ENCODE measurements at places on chromosomes 12 and 14. TPM values are rescaled to one million over a fixed set of nuclear protein-coding genes. Genes with fewer than 3 reads are reported as not detected.

The RAB2B gene
- 39.7 TPM for total RNA-seq

DNA sequence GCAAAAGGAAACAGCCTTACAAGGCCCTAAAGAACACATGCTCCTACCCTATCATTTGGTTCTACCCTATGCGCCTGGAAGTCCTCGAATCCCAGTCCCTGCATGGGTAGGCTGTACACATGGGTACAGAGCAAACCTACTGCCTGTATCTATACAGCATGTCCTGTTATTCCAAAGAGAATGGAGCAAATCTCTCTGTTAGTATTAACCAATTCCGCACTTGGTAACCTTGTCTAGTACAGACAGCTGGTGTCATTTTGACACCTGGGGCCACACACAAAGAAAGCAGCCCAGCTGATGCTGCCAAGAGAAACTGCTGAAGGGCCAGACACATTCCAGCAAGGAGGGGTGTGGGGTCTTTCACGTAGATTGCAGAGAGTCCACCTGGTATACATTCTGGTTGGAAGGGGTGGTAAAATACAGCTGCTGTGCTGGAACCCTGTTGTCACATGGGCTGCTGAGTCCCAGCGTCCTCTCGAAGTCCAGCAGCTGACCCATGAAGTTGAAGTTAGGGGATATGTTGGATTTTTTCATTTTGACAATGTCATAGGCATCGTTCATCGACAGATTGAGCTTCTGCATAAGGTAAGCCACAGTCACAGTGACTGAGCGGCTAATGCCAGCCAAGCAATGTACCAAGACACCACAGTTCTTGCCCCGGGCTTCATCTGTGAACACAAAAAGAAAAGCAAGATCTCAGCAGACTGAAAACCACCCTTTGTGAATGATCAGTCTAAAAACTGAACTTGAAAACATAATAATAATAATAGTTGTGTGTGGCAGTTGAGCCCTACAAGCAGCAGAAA, 3.2 kb downstream of the DUSP6 start:
- DNase-seq: no peak

DNA sequence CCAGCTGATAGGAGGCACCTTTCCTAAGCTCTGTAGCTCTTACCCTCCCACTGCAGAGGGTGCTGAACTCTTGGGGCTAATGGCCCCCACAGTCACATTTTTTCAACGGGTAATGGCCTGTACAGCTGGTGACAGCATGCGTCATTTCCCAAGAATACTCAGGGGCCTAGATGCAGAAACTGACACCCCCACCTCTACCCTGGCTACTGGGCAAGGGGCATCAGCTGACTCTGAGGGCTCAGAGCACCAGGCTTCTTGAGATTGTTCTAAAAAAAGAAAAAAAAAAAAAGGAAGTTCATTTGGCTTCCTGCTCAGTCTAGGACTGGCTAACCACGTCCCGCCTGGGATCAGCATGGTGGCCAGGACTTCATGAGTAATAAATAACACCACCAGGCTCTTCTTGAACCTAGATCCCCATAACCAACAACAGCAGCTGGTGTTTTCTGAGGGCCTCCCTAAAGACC, 35.2 kb downstream of the ZFP36L1 start:
- DNase-seq: no peak

The AMIGO2 gene
- total RNA-seq: 86.7 TPM

- DNase-seq: no peak
Measured at GRCh38 chr14:85934123-85934885, 404.4 kb downstream of the FLRT2 start.

DNA sequence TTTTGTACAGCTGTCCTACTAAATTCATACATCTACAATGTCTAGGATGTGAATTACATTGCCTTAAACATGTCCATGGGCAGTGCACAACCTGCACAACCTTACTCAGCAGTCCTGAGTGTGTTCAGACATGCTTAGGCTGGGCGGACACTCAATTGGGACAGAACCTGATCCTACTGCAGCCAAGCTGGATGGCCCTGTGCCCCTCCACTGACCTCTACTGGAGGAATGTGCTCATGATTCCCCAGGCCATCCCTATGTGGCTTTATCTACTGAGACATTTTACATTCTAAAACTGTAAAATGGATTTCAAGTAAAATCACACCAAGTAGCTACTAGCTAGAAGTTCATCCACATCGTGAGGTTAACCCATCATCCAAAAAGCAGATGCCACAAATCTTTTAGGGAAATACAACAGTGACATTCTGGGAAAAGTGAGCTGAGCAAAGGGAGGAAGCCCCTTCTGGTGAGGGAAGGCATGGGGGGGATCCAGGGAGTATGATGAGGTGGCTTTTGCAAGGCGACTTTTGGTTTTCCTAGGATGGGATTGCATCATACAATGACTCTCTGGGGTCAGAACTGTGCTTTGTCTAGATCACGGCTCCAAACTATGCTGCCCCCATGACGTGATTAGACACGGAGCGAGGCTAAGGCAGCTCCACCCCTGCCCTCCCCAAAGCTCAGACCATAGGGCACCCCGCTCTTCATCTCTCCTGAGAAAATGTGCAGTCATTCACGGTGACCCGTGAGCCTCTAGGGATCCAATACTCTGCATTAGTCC, 911.7 kb upstream of the TMEM132C start:
- DNase-seq: no peak

DNA sequence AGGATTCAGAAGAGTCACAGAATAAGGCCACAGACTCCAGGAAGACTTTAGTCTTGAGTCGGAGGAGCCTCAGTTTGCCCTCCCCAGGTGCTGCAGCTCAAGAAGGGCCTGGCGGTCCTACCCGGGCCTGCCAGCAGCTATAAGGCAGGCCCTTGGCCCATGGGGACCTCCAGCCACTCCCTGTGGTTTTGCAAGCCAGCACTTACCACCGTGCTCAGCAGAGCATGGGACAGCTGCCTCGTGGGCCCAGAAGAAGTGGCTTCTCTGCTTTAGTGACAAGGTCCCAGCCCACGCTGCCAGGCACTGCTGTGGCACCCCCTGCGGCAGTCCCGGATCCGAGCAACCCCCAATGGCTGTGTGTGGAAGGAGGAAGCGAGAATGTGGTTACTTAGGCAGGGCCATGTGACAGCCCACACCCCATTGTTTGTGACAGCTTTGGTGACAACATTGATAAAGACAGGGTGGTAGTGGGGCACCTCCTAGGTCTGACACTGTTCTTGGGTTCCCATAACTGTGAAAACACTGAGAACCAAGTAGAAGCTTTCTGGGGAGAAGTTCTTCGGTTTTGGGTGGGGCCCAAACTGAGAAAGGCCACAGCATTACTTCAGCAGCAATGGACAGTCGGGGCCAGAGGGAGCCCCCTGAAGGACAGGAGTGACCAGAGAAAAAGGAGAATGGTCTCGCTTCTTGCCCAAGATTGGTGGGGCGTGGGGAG, at the start of gene SELPLG:
TSS of gene SELPLG (minus strand) at position 361 of the 715 bp plus-strand sequence. CDS start 9,587 bp downstream, outside the sequence.
- no peak for DNase-seq

- DNase-seq: no peak
Measured at GRCh38 chr14:52589646-52590045, 37.0 kb downstream of the GPR137C start.

The LMNTD1 gene
- 0.75 TPM for total RNA-seq

GRCh38 chr12:110365489-110366320, 37.8 kb downstream of the ANAPC7 start:
- DNase-seq: no peak

DNA sequence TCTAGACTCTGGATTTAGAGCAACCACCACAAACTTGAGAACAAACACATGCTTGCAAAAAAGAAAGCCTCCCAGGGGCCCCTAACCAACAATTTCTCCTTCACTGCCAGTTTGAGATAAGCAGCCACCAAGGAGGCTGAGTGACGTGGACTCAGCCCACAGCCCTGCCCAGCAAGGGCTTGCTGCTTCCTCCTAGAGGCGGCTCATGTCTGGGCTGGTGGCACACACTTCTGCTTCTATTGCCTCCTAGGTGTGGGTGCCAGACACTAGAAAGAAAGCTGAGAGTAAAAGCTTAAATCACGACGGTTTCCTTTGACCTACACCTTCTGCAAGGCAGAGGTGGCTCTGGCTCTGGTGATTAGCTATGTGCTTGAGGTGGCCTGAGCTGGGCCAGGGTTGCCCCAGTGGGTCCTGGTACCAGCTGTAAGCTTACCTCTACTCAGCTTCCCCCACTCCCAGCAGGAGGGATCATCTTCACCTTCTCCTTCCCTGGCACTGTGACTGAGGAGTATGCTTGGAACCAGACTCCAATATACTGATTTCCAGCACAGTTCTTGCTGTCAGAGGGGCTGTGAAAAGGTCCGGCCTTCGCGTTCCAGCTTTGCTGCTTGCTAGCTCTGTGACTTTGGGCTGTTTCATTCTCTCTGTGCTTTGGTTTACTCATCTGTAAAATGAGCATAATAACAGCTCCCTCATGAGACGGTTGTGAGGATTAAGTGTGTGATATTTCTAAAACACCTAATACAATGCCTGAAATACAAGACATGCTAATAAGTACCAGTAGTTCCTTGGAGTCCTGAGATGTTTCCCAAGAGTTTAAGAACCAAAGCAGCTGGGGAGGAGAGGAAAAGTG, 89.7 kb upstream of the PARP11 start:
- no peak for DNase-seq

The ATP2A2 gene
- 163 TPM for total RNA-seq

- no peak for DNase-seq
Measured at GRCh38 chr14:57209561-57209960, 59.1 kb downstream of the EXOC5 start.

DNA sequence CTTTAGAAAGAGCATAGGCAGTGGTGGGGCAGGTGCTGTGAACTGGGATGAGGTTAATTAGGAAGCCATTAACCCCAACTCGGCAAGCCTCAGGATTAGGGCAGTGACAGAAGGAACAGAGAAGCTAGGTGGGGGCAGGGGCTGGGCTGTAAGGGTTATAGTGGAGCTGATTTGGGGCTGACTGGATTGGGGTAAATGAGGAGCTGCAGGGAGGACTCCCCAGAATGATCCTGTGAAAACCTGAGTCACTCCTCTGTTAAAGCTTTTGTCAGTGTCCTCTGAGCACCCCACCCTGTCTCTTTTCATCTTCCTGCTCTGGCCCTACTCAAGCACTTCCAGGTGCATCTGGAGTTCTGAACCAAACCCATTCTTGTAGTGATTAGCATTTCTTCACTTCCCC, 4.4 kb downstream of the KLC1 start:
- DNase-seq: no peak

DNA sequence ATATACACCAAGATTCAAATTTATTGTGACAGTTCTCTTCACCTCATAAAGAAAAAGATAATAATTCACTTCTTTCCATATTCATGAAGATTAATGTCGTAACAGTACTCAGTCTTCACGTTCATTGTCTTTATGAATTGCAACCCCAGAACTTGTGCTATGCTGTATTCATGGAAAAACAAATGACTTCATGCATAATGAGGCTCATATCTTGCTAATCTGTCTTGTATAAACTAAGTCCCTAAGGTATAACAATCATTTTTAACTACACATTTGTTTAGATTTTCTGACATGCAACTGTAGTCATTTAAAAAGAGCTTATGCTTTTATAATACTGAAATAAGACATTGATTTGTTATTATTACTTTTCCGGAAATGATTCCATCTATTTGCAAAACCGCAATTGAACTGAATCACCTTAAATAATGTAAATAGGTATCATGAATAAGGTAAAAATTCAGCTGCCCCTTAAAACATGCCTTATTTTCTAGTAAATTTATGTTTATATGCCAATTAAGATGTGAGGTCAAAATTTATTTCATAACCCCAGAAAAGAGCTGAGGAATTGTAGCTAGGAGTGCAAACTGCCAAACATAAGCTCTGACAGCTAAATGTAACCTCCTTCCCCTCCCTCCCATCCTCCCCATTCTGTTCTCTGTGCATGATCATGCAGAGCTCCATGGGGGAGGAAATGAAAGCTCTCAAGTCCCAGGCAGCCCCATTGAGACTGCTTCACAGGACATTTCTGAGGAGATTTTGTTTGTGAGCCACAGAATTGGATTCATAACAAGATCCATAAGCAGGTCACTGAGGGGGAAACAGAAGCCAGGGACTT, 301.6 kb downstream of the ATP23 start:
- no peak for DNase-seq

GRCh38 chr12:57883700-57884099, 37.2 kb upstream of the CTDSP2 start:
- DNase-seq: no peak

- DNase-seq: no peak
Measured at GRCh38 chr14:94025720-94026119, 420 bp upstream of the OTUB2 start.

DNA sequence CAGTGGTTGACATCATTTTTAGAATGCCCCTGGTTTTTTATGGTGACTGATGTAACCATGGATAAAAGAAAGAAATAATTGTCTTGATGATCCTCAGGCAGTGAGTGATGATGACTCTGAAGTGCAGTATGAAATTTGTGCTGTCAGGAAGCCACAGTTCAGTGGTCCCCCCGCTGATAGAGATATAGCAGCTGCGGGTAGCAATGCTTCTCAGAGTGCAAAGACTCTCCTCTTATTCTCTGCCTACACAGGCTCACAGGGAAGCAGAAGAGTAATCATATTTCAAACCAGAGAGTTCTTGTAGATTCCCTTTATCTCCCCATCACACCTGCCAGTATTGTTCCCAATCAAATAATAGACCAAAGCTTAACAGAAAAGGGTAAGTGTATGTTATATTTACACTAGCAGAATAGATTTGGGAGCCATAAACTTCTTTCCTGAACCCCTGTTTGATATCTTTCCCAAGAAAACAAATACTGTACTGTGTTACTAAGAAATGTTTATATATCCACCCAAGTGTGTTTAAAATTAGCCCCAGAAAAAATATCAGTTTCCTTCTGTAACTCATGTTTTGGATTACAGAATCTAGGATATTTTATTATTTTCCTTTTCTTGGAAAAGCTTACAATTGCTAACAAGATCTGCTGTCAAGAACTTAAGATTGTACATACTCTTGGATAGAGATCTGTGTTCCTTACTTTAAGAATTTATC, 1817.4 kb upstream of the FLRT2 start:
- DNase-seq: no peak

GRCh38 chr14:80862983-80863382, 78.6 kb downstream of the CEP128 start:
- no peak for DNase-seq

DNA sequence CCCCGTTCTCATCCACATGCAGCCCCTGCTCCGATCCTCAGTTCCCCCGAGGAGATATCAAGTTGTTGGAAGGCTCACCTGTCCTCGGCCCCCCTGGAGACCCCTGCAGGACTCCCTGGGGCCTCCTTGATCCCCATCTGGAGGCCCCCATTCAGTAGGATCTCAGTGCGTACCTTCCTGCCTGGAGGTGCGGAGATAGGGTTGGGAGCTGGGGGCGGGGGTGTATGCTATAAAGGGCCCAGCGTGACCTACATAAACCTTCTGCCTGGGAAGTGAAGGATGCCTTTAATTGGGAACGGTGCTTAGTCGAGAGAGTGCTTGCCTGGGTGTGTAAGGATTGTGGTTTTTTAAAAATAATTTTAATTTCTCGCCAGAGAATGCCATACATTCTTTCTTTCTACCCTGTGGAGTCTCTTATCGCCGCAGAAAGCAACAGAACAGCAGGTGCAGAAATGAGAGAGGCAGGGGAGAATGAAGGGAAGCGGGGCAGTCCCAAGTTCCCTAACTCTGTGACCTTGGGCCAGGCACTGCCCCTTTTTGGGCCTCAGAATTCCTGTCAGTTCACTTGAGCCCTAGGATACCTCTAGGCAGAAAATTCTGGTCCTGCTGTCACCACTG, 153.7 kb downstream of the TSPAN9 start:
- DNase-seq: no peak

Data from chondrocyte (in vitro differentiated cells).